Amniotic epithelial cell (primary cell): ENCODE measurements at places on chromosomes 16 and 17.

DNA sequence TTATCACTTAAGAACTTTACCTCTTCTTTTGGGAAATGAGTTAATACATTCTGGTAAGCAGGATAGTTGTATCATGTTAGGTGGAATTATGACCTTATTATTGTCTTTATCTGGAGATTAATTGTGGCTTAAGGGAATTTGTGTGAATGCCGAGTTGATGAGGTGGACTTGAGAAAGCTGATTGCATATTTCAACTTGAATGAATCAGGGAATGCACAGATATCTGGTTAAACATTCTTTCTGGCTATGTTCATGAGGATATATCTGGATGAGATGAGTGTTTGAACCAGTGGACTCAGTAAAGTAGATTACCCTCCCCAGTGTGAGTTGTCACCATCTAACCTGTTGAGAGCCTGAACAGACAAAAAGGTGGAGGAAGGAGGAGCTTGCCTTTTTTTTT, 326.1 kb upstream of the GOT2 start:
- peak; percentile 72 for DNase-seq

- no peak for DNase-seq
These were observed 5.9 kb downstream of the LITAFD start for GRCh38 chr16:8887952-8888560.

DNA sequence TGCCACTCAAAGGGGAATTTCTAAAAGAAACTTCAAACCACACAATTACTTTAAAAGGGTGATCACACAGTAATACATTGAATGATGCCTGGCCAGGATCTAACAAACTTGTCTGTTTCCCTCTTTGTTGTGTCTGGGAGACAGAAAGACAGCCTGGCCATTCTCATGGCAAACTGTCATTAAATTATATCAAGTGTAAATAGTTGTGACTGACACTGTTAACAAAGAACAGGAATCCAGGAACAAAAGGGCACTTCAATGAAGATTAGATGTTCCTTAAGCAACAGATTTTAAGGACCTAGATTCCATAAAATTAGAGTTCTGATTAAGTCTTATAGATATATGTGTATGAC, 383.6 kb downstream of the KCNJ2 start:
- DNase-seq, result no peak

DNA sequence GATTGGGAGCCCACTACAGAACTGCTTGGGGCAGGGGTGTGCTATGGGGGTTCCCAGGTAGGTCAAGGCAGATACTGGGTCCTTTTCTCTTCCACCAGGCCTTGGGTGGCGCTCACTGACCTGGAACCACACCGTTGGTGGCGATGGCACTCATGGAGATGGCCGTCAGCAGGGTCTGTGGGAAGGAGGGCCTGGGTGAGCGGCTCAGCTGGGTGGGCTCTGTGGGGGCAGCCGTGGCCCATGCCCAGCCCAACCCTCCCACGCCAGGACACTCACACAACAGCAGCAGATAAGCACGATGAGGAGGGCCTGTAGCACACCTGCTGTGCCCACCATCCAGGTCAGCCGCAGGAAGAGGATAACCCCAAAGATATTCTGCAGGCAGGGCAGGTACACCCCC, 10.8 kb downstream of the SLC12A4 start:
- DNase-seq, result no peak

- no peak for DNase-seq
These were observed at the start of gene VAMP2 for GRCh38 chr17:8162233-8162996. Gene VAMP2 (minus strand): TSS chr17:8162948. CDS start chr17:8162879, 69 bp downstream.

DNA sequence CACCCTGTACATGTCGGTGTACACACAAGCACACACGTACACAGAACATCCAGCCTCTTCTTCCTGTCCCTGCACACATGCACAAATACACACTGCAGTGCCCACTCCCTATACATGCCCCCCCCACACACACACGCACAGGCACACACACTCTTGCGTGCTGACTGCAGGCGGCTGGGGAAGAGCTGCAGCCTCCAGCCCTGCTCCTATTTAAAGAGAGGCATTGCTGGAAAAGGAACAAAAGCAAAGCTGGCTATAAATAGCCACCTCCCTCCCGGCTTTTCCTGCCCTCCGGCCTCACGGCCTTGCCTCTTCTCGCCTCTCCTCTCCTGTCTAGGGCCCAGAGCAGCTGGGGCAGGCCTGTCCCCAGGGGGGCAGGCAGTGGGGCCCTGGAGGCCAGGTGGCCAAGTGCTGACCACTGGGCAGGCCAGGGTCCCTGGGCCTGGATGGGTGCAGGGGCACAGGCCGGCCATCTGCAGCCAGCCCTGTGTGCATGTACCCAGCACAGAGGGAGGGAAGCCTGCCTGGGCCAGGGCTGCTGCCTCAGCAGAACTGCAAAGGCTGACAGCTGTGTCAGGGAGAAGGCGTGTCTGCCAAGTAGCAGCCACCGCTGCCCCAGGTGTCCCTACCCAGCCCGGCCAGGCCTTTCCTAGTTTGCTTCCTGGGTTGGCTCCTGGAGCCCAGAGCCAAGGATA, 25.4 kb downstream of the RTN4RL1 start:
- no peak for DNase-seq

GRCh38 chr16:89190150-89190958, 10.0 kb downstream of the SLC22A31 start:
- no peak for DNase-seq

GRCh38 chr16:59737274-59737673, 1003.2 kb upstream of the GOT2 start:
- no peak for DNase-seq

- DNase-seq, result no peak
These were observed 55.7 kb downstream of the OR1D5 start for GRCh38 chr17:3007651-3008121.

- DNase-seq, result peak; percentile 19
These were observed 5.1 kb downstream of the ERBB2 start for GRCh38 chr17:39704821-39705551.

DNA sequence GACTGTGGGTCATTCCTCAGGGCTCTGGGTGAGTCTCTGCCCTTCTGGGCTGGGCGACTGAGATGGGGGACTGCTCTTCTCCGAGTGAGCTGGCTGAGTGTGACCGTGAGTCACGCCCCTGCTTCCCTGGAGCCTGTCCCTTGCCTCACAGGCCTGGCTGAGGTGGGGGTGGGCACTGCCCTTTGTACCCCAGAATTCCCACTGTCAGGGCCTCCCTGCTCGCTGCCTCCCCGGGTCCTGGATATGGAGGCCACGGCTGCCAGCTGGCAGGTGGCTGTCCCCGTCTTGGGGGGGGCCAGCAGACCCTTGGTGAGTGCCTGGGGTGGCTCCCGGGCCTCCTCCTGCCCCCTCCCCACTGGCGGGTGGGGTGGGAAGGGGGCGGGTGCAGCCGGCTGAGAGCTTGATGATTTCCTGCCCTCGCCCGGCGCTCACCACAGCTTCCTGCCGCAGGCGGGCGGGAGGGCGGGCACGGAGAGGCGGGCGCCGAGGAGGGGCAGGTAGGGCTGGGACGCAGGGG, at the start of gene LAT:
Gene LAT (plus strand): TSS at position 434 of the 517 bp plus-strand sequence. CDS start 366 bp downstream, outside the sequence.
- no peak for DNase-seq

DNA sequence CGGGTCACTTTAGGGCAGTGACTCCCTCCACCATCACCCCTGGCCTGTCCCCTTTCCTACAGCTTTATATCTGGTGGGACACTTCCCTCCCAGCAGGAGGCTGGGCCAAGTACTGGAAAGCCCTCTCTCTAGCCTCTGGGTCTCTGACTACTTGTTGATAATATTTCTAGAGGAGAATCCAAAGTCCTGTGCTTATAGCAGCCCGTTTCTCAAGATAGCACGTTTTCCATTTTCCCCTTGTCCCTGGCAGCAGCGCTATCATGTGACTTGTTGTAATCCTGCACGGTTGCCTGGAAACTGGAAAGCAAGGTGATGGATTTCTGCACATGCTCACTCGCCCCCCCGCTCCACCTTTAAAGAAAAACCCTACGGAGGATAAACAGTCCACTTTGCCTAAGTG, 3.3 kb upstream of the AXIN2 start:
- DNase-seq, result peak; percentile 72

DNA sequence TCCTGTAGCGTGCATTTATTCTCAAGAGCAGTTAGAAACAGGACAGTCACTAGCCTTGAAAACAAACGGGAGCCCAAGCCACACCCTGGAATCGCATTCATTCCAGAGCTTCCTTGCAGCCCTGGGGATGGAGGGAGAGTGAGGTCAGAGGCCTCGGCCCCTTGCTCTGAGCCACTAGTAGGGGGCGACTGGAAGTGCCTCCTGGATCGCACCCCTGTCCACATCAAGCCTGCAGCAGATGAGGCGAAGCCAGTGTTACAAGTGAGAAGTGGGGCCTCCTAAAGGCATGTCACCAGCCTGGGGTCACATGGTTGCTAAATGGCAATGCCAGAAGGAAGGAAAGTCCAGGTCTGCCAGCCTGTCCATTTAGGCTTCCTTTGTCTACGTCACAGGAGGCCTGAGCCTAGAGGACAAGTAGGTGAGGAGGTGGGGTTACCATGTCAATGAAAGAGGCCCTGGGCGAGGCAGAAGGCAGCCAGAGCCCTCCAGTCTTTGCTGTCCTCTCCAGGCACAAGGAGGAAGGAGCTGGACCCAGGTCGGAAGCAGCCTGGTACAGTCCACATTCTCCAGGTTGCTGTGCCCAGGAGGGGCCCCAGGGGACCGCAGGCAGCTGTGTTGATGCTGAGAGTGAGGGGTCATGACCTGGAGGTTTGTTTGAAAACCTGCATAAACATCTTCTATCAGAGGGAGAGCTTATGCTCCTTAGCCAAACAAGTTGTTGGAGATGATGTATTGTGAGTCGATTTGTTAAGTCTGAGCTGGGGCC, 3.0 kb upstream of the RCVRN start:
- no peak for DNase-seq

- peak; percentile 76 for DNase-seq
These were observed 17.3 kb upstream of the EEF2K start for GRCh38 chr16:22188595-22189442.

DNA sequence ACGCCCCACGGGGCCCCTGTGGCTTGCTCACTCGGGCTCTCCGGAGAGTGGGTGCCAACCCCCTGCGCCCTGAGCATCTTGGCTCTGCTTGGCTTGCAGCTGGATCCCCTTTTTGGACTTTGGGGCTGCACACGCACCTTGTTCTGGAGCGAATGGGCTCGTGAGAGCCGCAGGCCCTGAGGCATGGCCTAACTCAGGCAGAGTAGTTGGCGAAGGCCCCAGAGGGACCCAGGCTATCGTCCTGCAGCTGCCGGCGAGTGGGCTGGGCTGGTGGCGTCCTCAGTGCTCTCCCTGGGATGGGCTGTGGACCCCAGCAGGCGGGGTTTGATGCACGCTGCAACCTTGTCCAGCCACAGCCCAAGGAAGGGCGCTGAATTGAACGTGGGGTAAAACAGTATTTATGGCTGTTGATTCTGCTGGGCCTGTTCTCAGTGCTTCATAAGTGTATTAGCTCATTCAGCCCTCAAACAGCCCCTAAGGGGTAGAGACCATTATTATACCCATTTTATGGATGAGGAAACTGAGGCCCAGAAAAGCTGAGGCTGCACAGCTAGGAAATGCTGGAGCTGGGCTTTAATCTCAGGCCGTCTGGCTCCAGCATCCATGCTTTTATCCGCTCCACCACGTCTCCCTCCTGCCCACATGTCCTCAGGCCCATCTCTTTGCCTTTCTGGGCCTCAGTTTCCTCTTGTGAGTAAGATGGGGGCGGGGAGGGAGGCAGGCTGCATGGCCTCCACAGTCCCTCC, 171.2 kb upstream of the CIBAR2 start:
- no peak for DNase-seq

DNA sequence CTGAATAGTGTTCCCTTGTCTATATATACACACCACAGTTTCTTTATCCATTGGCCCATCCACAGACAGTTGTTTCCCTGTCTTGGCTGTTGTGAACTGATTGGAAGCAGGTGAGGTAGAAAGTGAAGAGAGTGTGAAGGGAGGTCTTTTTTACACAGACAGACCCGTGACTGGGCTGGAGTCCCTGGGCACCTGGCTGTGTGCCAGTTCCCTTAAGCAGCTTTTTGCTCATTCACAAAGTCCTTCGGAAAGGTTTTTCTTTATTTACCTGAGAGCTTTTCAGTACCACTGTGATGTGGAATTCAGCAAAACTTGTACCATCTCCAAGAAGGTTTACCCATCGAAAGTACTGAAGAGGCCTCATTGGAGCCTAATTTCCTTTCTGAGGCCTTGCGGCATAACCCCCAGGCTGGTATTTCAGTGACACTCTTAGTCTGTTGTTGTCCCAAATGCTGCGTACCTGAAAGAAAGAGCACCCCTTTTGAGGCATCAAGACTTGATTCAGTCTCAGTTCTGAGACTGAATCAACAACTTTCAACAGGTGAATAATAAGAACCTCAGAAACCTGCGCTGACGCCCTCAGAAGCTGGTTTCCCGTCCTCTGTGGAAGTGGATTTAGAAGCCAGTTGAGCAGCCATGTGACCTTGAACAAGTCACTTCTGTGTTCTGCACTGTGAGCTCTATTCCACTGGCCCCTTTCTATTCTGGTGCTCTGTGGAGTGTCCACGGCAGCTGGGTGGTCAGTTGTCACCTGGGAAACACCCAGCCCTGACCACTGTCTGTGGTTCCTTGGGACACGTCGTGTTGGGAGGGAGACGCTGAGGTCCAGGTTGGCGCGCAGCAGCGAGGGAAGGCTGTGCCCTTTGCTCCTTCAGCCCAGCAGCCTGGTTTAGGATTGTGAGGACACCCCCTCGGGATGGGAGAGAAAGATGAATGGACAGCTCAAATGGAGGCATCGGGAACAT, 53.9 kb upstream of the CRISPLD2 start:
- DNase-seq, result no peak

GRCh38 chr16:67781565-67781921, 24.8 kb downstream of the RANBP10 start:
- peak; percentile 24 for DNase-seq

DNA sequence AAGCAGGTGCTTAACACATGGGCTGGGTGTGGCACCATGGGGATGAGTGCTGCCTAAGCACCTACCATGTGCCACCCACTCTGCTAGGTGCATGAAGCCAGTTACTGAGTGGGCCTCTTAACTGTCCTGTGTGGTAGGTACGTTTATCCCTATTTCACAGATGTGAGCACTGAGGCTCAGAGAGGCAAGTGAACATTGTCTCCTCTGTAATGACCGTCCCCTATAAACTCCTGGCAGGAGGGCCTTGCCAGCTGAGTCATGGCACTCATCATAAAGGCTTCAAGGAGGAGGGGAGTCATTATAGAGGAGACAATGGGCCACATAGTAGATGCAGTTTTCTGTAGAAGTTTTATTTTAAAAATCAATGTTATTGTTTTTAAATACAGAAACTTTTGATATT, 79.1 kb downstream of the RAB11FIP4 start:
- DNase-seq, result no peak
